Immature natural killer cell (primary cell): ENCODE measurements at places on chromosomes 5 and 9. TPM values are rescaled to one million over a fixed set of nuclear protein-coding genes. Genes with fewer than 3 reads are reported as not detected.

The SPATA31D4 gene
- polyA plus RNA-seq: not detected

The ZNF366 gene
- polyA plus RNA-seq: 0.09 TPM

The PCA3 gene
- polyA plus RNA-seq: not detected

The PHF24 gene
- polyA plus RNA-seq: not detected

The CCDC192 gene
- not detected for polyA plus RNA-seq

The NKD2 gene
- not detected for polyA plus RNA-seq

The JAKMIP2 gene
- polyA plus RNA-seq: 1.5 TPM

The CDK7 gene
- 22.4 TPM for polyA plus RNA-seq

The FGFR4 gene
- not detected for polyA plus RNA-seq

The TERT gene
- not detected for polyA plus RNA-seq

The ERAP2 gene
- polyA plus RNA-seq: 3.9 TPM

The LARP1 gene
- 5.0 TPM for polyA plus RNA-seq

The SYK gene
- polyA plus RNA-seq: 50.1 TPM

The PPP3R2 gene
- polyA plus RNA-seq: not detected

DNA sequence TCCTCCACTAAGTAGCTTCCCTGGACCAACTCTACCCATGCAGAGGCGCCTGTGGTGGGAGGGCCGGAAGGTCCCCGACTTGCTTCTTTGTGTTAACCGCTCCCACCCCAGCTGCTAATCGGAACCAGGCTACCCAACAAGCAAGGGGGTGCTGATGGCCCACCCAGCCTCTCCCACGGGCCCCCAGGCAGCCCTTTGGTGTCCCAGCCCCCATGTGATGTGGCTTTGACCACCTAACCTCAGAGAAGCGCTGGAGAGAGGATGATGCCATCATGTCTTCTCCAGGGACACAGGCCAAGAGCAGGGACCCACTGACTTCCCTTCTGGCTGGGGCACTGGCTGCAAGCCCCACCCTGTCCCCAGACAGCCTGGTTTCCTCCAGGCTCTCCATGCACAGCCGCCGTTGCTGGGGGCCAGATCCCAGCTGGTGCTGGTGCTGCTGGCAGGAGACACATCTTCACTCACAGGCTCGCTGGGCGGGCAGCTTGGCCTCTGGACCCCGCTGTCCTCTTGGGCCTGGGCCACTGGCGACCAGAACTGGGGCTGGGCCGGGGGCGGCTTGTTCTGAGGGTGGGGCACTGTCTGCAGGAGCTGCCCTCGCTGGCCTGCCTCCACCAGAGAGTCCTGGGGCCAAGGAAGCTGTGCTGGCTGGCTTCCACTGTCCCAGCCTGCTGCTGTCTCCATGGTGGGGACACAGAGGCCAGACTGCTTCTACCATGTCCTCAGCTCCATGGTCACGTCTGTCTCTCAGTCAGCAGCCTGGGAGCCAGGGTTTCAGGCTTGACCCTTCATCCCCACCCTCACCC is 27.8 kb downstream of the LAMC3 start:
- no peak for DNase-seq

DNA sequence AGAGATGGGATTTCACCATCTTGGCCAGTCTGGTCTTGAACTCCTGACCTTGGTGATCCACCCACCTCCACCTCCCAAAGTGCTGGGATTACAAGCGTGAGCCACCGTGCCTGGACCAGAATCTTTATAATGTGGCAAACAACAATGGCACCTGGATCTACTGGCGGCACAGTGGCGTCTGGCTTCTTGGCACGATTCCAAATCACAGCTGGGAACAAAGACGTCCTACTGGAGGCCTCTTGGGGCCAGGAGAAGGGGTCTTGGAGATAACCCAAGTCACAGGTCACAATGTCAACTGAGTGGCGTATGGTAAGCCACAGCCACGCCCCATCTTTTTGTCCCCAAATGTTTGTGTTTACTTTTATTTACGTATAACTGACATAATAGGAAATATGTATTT is 77.8 kb upstream of the RAPGEF1 start:
- no peak for DNase-seq

DNA sequence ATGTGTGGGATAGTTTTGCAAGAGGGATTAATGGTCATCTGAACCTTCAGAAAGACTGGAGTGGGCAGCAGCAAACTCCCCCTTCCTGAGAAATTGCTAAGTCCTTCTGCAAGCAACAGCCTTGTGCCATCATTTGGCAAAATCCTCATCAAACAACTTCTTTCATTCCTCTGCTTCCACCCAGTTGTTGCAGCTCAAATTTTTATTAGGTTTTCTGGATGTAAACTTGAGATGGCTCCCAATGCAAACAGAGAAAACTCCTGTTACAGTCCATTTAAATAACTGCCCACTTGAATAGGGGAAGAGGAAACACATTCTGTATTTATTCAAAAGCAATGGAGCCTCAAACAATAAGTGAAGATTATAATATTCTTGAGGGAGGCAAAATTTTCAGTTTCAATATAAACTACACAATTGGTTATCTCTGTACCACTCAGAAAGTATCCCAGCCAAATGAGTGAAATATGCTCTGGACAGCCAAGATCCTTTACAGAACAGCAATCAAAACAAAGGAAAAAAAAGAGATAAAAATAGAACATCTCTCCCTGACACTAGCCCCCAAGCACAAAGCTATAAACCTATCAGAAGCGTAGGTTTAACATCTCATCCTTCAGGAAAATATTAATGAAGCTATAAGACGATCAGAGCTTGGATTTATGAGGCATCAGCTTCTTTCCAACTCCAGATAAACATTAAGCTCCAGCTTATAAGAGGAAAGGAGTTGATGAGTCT is 17.3 kb upstream of the DAP start:
- no peak for DNase-seq

GRCh38 chr9:123928533-123929176 is 1.3 kb downstream of the DENND1A start:
- no peak for DNase-seq

DNA sequence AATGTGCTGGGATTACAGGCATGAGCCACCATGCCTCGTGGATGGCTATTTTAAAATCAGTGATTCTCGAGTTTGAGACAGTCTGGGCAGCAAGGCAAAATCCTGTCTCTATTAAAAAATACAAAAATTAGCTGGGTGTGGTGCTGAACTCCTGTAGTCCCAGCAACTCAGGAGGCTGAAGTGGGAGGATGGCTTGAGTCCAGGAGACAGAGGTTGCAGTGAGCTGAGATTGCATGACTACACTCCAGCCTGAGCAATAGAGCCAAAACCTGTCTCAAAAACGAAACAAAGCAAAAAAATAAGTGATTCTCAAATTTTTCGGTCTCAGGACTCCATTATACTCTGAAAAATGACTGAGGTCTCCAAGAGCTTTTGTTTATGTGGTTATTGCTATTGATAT is 47.9 kb upstream of the HSPA9 start:
- DNase-seq: no peak

- peak; percentile 34 for DNase-seq
Observed at GRCh38 chr9:36191290-36191645, 547 bp downstream of the CLTA start.

- DNase-seq: no peak
Observed at GRCh38 chr9:36637491-36638270, 65.0 kb downstream of the MELK start.

- DNase-seq: no peak
Observed at GRCh38 chr9:136939996-136940525, 4.5 kb downstream of the FBXW5 start.

DNA sequence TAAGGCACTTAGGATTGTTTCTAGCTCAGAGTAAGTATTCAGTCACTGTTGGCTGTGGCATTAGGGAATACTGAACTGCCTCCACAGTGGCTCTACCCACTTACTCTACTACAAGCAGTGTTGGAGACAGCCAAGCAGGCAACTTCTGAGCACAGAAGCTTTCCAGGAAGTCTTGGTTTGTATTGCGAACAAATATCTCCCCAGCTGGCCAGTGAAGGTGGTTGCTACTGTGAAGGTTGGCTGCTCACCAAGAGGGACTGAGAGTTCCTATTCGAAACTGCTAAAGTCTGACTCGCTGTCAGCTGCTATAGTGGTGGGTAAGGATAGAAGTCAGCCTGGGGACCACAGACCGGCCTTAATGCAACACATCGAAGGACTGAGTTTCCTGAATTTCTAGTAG is 319.1 kb downstream of the KIF4B start:
- DNase-seq: no peak

DNA sequence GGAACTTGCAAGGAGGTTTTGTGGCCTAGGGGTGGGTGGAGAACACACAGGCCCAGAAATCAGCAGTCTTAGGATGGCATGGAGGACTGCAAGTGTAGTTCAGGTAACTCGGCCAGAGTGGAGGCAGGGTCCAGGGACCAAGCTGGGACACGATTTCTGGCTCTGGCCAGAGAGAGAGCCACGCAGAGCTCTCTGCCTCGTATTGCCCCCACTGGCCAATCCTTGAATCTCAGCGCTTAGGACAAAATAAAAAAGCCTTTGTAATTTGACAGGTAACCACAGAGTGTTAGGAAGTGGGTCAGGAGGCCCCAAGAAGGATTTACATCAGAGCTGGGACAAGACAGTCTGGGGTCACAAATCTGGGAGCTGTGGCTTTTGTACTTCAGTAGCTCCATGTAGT is 11.7 kb downstream of the MAP3K1 start:
- DNase-seq: no peak

- no peak for DNase-seq
Observed at GRCh38 chr9:124553738-124554137, 46.5 kb upstream of the NR5A1 start.

DNA sequence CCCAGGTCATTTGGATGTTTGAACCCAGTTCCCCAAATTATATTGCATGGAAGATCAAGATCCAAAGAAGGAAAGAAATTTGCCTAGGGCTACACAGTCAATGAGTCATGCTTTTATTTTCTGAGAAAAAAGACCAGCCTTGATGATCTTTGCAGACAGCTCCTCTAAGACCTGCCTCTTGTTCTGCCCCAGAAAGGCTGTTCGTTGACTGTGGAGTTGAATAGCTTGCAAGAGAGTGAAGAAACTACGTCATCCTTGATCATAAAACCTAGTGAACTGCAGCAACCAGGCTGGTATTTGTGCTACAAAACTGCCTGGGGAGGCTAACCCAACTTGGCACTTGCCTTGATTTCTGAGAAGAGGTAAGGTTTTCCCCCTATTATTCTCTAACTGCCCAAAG is 263.9 kb downstream of the PAPPA start:
- DNase-seq: no peak

DNA sequence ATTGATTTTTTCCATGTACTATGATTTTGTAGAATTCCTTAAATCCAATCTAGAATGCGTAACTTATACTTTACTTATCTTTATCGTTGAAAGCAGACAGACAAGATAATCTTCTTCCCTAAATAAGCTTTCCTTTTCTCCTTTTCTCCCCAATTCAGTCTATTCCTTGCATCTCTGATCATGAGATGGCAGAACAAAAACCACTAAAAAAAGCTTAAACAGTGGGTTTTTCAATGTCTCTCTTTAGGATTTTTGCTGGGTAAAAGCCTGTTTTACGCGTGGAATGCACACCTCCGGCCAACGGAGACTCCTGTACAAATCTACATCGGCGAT is 755 bp downstream of the CDKN2B start:
- no peak for DNase-seq

- no peak for DNase-seq
Observed at GRCh38 chr5:174919351-174919750, 195.0 kb downstream of the MSX2 start.

GRCh38 chr5:101163088-101163487 is 260.0 kb upstream of the ST8SIA4 start:
- no peak for DNase-seq

GRCh38 chr9:105131981-105132380 is 112.5 kb upstream of the SLC44A1 start:
- no peak for DNase-seq

DNA sequence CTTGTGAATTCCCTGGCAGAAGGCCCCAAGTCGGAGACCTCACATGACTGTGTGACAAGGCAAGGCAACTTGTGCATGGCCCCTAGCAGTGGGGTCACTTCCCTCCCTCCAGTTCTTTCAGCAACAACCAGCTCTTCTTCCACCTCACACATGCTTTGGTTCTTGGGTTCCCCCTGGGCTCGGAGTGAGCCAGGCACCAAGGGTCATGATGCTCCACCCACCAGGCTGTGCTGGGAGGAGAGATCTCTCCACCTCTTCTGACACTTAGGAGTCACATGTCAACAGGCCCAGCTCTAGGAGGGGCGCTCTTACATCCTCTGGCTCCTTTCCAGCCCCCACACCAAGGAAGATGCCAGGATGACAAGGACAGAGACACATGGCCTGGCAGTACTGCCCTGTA is 56.7 kb downstream of the CDH6 start:
- no peak for DNase-seq

DNA sequence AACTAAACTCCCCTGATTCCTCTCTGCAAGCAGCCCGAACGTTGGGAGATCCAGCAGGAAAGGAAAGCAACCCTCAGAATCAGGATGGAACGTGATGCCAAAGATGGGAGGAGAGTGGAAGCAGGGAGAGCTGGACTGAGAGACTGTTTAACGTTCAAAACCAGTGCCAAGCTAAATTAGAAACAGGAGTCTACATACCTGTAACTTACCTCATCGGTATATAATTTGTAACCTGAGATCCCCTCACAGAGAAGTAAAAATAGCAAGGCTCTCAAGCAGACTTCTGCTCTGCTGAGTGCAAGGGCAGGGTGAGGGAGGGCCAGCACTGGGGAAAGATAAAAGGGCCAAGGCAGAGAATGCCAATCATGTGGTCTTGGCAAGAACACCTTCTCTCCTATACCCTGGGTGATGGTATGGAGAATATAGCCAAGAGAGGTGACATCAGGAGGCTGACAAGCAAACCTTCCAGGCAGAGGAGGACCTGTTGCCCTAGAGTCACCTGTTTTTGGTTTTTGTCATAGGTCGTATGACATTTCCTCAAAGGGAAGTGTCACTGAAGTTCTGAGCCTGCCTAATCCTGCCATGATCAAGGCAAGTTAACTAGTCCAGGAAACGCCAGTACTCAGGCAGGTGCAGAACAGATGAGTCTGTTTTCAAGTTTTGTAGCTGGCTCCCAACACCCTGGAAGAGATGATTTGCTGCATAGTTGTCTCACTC is 472.0 kb downstream of the NFIB start:
- DNase-seq: no peak

GRCh38 chr9:105242557-105242956 is 1.9 kb upstream of the SLC44A1 start:
- no peak for DNase-seq

DNA sequence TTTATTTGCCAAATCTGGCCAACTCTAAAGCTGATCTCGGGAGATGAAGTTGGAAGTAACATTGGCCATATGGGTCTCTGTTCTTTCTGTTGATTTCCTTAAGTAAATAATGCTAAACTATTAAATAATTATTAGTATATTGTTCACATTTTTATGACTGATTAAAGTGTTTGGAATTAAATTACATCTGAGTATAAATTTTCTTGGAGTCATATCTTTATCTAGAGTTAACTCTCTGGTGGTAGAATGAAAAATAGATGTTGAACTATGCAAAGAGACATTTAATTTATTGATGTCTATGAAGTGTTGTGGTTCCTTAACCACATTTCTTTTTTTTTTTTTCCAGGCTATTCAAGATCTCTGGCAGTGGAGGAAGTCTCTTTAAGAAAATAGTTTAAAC is 9.3 kb upstream of the FGF18 start:
- DNase-seq: no peak
